H9 (cell line): ENCODE measurements at places on chromosomes 5 and 9. TPM values are rescaled to one million over a fixed set of nuclear protein-coding genes. Genes with fewer than 3 reads are reported as not detected.

DNA sequence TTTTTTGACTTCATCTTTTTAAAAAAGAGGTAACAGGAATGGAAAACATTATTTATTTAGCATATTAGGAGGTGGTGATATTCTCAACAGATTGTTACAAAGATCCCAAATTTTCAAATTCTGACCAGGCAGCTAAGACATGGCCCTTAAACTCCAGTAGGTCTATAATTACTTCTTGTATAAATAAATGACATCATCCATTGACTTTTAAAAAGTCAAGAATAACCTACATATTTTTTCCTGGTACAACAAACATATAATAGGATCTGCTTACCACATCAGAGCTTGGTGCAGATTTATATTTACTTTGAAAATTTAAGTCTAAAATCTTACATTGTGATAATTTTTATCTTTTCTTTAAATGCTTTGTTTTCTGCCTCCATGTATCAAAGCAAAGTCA lies 92.2 kb upstream of the TRPM3 start:
- no peak for DNase-seq

DNA sequence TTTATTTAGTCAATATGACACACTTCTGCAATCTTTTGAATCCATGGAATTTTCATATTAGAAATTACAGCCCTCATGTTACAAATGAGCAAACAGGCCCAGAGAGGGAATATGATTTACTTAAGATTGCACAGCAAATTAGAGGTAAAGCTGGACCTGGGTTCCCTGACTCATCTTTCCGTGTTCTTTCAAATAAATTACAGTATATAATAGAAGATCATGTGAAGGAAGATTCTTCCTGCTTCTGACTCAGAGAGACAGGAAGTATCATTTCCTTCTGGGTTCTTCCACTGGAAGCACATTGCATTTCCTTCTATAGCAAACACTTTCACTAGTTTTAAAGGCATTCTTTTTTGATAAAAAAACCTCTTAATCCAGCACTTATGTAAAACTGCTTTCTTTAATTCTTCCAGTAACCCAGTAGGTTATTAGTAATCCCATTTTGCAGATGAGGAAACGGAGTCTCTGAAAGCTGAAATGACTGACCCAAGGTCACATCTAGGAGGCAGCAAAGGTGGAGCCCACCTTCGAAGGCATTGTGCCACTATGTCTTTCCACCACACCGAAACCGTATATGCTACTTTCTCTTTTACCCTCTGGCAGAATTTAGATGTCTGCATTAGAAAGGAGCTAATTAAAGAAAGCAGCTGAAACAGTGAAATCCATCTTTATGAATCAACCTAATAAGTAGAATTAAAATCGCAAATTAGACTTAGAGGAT lies 566.7 kb upstream of the KLF4 start:
- DNase-seq: no peak

The PLEKHG4B gene
- 41.9 and 44.3 TPM in 2 replicates for total RNA-seq

The MACROH2A1 gene
- total RNA-seq: 101 and 111 TPM in 2 replicates
